ENCODE measurements at places on chromosomes 2 and 18. TPM values are rescaled to one million over a fixed set of nuclear protein-coding genes. Genes with fewer than 3 reads are reported as not detected.
A peak's percentile ranks its signal among the peaks of the same experiment; 100 is the strongest.

The ALLC gene
- not detected for total RNA-seq

The ACMSD gene
- total RNA-seq: not detected

The C1QL2 gene
- total RNA-seq: not detected

The CNOT11 gene
- 56.4 TPM for total RNA-seq

The RMND5A gene
- total RNA-seq: 30.1 TPM

GRCh38 chr2:42314892-42315468 lies 46.0 kb downstream of the COX7A2L start:
- DNase-seq: no peak

DNA sequence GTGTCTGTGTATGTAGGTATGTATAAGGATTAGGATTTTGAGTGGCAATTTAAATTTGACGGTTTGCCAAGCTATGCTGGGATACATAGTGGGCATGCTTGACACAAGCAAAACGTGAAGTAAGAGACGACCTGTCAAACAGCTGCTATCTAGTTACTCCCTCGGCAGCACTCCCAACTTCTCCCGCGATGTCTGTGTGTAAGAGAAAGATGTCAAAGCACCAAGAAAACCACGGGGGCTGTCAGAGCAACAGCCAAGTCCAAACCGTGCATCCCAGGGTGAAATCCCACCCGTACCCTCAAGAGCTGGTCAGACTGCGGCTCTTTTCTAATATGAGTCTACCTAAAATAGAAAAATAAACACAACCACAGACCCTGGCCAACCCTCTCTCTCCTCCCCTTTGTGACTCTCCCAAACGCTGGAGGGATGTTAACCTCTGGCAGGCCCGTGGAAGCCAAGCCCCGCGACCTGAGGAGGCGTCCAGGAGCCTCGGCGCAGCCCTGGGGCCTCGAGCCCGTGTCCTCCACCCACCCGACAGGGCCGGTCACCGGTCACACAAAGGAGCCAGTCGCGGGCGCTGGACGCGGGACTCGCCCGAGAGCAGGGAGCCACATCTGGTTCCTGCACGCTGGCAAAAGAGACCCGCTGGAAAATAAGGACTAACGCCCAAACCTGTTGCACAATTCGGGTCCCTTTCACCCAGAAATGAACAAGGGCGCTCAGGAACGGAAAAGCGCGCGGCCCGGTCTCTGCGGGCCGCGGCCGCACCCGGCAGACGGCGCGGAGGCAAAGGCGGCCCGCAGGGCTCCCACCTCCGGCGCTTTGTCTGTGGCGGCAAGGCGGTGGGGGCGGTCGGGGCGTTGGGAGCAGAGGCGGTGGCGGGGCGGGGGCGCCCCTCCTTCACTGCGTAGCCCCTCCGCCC lies 925 bp downstream of the SESTD1 start:
- peak; percentile 22 for DNase-seq

DNA sequence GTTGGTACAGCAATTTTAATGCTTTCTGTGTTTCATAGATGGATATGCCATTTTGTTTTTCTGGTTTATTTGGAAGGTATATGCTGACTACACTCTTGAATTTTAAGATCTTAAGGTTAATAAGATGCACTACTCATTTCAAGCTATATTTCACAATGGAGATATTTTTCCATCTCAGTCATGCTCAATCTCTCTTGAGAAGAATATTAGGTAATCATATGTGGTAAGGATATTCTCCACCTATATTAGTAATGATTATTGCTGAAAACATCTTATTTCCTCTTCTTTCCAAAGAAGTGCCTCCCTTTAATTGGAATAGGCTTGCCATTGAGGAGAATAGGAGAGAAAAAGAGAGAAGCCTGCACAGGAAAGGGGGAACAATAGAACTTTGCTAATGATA lies 40.1 kb downstream of the EPB41L3 start:
- DNase-seq: no peak

GRCh38 chr2:191263050-191263449 lies 17.8 kb downstream of the MYO1B start:
- no peak for DNase-seq

DNA sequence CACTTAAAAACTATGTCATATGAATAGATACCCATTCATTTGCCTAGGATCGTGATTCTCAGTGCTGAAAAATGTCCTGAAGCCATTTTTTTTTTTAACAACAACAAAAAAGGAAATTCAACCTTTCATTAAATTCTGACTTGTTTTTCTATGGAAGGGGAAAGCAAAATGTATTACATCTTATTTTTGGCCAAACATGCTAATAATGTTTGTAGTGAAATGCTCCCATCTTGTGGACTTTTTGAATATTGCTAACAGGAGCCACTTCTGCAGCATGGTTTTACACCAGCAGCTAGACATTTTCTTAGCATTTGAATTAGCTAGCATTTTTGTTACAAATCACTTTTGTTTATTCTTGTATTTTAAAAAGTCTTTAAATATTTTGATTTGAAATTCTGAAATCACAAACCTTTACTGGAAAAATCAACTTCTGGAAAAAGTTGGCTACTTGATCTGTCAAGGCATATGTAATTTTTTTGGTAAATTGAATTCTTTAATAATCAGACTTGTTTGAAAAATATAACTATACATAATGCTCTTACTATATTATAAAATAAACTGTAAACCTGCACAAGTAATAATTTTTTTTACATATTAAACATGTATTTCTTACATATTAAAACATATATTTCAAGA lies 75.8 kb downstream of the KIDINS220 start:
- no peak for DNase-seq

DNA sequence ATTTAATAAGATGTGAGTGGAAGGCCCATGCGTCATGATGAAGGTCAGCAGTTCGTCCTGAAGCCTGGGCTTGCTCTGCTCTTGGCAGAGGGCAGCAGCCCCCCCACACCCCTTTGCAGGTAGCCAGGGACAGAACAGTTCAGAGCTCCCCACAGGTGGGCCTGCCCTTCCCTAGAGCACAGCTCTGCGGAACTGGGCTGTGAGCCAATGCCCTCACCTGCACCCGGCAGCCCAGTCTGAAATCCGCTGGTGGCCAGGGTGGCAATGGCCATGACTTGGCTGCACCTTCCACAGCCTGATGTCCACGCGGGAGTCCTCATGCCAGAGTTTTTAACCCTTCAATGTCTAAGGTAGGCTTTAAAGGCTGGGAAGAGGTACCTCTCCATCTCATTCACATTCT lies 136.7 kb downstream of the ACKR3 start:
- no peak for DNase-seq

GRCh38 chr2:47346638-47347037 lies 56.3 kb upstream of the MSH2 start:
- DNase-seq: no peak

DNA sequence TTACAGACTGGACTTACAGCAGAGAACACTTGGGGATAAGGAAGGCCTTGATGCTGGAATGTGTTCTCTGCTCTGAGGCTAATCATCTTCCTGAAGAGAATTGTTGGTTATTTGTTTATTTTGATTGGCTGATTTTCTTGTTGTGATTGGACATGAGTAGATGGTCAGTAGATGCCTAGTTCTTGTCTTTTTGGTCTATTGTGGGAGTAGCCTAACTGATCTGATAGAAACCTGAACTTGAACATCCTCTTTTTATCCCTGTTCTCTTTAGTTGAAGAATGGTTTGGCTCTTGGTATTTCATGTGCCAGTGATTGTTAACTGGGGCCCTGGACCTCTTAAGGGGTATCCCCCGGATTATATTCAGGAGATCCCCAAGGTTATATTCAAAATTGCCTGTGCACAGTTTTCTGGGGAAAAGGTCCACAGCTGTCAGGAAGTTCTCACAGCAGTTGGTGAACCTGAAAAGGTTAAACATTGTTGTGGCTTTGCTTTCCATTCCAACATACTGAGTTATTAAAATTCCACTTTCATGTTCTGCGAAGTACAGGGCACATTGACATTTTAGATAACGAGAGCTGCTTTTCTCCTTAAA lies 13.6 kb downstream of the TWSG1 start:
- no peak for DNase-seq

DNA sequence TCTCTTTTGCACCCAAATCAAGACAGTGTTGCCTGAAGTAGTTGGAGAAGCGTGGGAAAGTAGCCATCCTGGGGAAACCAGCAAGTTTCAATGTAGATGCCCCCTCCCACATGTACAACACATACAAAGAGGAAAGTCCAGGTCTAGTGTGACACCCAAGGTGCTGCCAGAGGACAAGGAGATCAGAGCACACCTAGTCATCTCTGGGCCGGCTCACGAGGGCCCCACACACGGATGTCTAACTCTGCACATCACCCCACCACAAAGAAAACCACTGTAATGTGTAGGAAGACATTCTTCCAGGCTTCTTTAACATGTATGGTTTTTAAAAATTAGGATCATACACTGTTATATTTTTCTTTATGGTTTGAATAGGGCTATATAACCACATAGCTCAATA lies 21.6 kb downstream of the PARD6G start:
- DNase-seq: no peak

DNA sequence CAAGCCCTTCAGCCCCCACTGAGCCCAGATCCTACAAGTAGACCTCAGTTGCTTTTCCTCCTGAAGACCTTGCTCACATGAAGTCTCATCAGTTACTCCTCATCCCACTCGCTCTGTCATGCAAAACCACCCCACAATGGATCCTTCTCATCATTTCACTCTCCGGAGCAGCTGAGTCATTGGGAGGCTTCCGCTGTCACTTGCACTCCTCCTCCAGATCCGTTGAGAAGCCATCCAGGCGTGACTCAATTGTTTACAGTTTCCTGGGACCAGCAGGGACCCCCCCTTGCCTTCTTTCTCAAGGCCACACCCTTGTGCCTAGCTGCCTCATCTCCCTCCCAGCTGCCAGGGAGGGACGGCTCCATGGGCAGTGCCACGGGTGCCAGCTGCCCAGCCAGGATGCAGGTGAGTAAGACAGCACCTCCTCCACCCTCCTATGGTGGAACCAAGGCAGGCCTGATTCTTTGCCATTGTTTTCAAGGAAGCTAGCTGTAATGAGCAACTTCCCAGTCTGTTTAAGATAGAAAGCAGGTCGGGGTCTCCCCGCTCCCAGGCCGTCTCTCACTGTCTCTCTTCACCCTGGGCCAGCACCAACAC lies 16.3 kb downstream of the GPR55 start:
- peak; percentile 44 for DNase-seq

DNA sequence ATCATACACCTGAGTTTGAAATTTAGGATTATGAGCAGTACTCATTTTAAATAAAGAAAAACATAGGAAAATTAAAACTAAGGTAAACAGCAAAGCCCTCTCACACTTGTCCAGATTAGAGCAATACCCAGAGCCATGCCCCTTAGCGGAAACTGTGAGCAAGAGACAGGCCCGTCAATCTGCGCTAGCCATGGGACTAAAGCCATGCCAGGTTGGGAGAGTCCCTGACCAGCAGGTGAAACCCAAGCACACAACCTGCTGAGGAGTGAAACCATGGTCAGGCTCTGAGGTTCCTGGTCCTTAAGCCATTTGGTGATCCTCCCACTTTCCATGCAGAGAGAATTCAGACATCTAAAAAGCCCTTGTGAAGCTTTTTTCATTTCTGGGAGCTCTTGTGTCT lies 494.3 kb downstream of the STK39 start:
- DNase-seq: no peak

GRCh38 chr2:144152817-144153271 lies 367.1 kb downstream of the ZEB2 start:
- no peak for DNase-seq

DNA sequence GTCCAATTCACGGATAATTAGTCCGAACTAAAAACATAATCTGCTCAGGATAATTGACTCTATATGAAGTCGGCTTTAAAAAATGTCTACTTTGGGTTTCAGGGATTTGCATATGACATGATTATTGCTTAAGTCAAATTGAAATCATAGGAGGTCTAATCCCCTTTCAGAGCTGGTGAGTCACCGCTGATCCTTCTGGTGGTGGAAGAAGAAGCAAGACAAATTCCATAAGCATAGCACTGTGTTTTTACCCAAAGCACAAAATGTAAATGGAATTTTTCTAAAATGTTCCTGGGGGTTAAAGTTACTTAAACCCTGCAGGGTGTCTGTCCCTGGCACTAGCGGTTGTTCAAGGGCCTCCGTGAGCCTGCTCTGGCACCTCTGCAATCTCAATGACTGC lies 460.2 kb downstream of the LRATD1 start:
- DNase-seq: no peak

Data from activated naive CD4-positive, alpha-beta T cell treated with anti-CD3 and anti-CD28 coated beads, Interleukin-2, amount 50 U/mL, for 72 hours (primary cell).